ENCODE measurements at places on chromosomes 3 and 15.
A peak's percentile ranks its signal among the peaks of the same experiment; 100 is the strongest.

- no peak for DNase-seq
These were observed 24.2 kb upstream of the PGPEP1L start for GRCh38 chr15:99031688-99032282.

- no peak for DNase-seq
These were observed 723.9 kb upstream of the ZNF385D start for GRCh38 chr3:22474706-22475445.

DNA sequence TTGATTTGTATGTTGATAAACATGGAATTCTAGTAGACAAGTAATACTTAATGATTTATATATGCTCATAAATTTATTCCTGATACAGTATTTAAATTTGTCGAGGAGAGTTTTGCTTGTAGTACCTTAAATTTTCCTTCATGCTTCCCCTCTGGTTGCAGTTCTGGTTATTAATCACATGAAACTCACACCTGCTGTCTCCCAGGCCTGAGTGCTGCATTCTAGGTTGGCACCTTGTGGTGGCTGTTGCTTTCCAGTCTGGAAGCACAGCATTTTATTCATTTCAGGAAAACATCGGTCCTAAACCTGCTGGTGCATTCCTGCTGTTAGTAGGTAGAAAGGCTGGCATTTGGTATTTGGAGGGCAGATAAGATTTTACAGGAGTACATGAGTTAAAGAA is 44.9 kb downstream of the ATP1B3 start:
- no peak for DNase-seq

- no peak for DNase-seq
These were observed 107.0 kb downstream of the RPLP1 start for GRCh38 chr15:69559440-69560190.

DNA sequence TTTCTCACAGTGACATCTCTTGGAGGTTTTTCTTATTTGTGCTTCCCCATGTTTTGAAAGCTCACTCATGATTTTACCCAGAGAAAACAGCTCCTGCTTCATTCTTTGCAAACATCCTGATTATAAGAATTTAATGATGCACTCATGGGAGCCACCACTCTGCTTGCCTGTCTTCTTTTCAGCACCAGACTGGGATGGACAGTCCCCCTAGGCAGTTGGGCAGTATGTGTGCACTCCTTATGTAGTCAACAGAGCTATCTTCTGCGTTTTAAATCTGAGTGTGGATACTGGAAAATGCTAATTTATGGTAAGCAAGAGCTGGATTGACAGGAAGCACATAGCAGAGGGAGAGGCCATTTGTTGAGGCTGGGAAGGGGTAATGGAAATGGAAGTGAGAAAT is 276.1 kb downstream of the AGBL1 start:
- DNase-seq, result no peak

GRCh38 chr3:99907959-99908544 is 90.4 kb downstream of the CMSS1 start:
- DNase-seq, result no peak

- DNase-seq, result no peak
These were observed 83.8 kb downstream of the ASB7 start for GRCh38 chr15:100686021-100686724.

- DNase-seq, result no peak
These were observed 591.1 kb downstream of the ZPLD1 start for GRCh38 chr3:103025880-103026279.

GRCh38 chr3:39404943-39405686 is 1.4 kb upstream of the RPSA start:
- no peak for DNase-seq

GRCh38 chr15:28098766-28099554 is at the start of gene OCA2:
Gene OCA2 (minus strand): TSS chr15:28099315. CDS start chr15:28081874, 17,441 bp downstream.
- DNase-seq, result peak; percentile 77

GRCh38 chr15:88161636-88162035 is 94.9 kb downstream of the NTRK3 start:
- DNase-seq, result no peak

DNA sequence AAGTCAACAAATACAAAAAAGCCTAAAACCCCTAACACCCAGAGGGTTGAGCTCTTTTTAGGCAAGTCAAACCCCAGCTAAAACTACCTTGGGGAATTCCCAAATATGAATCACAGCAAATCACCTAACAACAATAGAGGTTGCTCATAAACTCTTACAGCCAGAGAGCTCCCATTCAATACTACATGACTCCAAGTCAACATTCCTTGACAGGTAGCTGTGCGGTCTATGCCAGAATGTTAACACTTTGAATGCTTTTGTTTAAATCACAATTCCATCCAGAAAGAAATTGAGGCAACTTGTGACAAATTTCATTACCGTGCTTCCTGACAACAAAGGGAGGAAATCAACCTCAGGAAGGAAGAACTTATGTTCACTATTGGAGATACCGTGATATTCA is 7.5 kb upstream of the UACA start:
- DNase-seq, result no peak

- DNase-seq, result no peak
These were observed 335.1 kb upstream of the PROK2 start for GRCh38 chr3:72120039-72120438.

DNA sequence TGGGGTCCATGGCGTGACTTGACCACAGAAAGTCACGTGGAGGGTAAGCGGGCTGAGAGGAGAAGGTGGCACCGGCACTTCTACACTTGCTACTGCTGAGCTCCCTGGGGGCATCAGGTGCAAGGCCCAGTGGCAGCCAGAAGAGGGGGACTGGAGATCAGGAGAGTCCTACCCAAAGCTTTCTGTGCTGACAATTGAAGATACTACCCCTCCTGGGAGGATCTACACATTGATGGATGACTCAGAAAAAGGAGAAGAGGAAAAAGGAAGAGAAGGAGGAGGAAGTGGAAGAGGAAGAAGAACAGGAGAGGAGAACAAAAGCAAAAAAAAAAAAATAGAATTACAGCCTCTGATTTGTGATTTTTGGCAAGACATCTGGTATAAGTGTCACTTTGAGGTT is 41.2 kb downstream of the MYO5C start:
- no peak for DNase-seq

DNA sequence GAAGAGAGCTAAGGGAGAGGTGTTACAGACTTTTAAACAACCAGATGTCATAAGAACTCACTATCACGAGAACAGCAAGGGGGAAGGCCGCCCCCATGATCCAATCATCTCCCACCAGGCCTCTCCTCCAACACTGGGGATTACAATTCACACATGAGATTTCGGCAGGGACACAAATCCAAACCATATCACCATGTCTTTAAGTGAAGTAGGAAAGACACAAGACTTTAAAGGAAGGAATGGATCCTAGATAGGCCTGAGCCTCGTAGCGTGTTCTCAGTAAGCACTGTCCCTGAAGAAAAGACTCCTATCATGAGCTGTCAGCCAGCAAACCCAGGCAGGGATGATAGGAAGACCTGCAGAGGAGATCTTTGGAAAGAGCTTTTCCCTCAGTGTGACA is 15.1 kb upstream of the RPS27L start:
- DNase-seq, result no peak

DNA sequence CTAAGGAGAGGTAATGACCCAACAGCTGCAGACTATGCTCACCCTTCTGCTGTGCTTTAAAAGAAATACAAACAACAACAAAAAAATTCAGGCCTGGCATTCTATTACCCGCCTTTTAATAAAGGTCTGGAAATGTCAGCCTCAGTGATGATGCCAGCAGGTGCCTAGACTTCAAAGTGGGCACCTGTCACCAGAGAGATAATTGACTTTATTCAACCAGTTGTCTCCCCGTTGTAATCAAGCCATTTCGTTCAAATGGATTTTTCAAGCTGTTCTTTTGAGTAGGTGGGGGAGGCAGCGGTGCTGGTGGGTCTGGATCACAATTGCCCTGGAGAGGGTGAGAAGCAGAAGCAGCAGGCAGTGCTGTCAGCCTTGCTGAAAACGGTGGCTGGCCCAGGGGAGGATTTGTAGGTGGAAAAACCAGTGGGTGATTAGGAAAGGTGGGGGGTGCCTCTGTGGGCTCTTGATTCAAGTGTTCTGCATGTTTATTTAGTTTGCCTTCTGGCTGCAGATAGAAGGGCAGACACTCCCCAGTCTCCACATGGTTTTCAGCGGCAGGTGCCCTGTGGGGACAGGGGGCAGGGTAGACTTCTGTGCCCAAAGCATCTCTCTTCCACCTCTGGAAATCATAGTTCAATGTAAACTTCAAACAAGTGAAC is 300.2 kb upstream of the SLCO3A1 start:
- DNase-seq, result no peak

- no peak for DNase-seq
These were observed 781.2 kb upstream of the NR2F2 start for GRCh38 chr15:95549168-95549738.

- no peak for DNase-seq
These were observed 45.2 kb downstream of the SPRED1 start for GRCh38 chr15:38297623-38298388.

GRCh38 chr3:122987736-122988319 is 39.7 kb downstream of the SEMA5B start:
- no peak for DNase-seq

DNA sequence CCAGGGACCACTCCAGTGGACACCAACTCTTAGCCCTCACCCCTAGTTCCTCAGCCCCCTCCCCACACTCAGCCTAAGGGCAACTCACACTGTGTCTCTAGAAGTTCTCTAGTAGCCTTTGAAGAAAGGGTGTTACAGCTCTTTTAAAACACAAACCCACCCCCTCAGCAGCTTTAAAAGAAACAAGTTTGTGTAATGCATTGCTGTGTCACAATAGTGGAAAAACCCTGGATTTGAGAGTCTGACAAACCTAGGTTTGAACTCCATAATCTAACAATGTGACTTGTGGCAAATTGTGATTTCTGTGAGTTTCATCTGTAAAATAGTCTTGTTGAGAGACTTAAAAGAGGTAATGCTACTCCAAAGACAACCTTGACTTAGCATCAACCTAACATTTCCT is 54.0 kb downstream of the PLCH1 start:
- no peak for DNase-seq

GRCh38 chr3:111848283-111848682 is 10.8 kb upstream of the PHLDB2 start:
- DNase-seq, result no peak

DNA sequence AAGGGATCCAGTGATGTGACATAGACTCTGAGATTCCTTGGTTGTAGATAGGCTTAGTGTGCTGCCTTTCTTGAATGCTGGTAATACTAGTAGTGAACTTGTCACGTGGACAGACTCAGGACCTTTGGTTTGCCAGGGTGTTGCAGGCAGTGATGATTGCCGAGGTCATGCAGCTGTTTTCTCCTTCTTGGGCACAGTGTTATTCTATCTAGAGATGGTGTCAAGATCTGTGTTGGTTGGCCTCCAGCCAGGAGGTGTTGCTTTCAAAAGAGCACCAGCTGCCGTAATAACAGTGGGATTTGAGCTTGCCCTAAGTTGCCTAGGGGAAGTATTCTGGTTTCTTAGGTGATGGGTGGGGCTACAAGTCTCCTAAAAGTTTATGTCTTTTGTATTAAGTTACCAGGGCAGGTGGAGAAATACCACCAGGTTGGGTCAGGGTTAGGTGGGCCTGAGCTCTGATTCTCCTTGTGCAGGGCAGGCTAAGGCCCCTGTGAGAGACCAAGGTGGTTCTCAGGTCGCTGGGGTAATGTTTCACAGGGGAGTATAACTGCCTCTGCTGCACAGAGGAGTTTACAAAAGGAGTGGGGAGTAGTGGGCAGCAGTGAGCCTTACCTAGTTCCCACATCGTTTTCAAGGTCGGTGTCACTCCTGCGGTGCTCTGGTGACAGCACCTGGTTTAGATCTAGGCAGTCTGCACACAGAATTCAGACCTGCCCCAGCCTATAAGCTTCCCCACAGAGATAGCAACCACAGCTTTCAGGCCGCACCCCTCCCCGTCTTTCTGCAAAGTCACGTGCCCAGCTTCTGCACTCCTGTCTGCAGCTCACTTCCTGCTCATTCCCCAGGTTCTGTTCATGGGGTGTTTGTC is 350.3 kb downstream of the DOCK3 start:
- no peak for DNase-seq

DNA sequence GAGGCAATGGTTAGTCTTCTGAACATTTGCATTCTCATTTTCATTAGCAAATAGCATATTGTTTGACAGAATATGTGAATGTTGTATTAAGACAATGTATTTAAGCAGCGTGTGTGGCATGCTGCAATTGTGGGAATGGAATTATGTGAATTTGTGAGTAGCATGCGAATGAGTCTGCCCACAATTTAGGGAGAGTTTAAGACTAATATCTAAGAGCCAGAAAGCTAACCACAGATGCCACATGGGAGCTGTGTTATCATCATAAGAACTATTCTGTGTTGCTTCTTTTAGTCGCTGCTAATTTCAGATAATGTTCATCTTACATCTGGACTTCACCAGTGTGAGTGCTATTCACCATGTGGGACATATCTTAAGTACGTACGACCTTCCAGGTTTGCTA is 494.5 kb downstream of the RBMS3 start:
- no peak for DNase-seq

DNA sequence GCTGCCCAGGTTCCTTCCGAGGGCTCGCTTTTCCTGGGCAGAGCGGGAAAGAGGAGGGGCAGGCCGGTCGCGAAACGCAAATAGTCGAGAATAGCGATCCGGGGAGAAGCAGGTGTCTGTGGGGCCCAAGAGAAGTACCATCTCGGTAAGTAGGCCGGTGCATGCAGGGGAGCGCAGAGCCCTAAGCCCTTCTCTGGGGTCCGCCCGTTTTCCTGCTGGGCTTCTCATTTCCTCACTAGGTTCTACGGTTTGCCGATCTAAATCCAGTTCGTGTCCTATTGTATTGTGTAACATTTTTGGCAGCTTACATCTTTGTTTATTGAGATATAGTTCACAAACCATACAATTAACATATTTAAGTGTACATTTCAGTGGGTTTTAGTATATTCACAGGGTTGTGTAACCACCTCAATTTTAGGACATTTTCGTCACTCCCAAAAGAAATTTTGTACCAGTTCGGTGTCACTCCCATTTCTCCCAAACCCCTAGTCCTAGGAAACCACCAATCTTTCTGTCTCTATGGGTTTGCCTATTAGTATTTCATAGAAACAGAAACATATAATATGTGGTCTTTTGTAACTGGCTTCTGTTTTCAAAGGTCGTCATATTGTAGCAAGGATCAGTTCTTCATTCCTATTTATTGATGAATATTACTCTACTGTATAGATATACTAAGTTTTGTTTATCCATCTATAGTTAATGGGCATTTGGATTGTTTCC is 6.8 kb upstream of the TRIM69 start:
- DNase-seq, result no peak

DNA sequence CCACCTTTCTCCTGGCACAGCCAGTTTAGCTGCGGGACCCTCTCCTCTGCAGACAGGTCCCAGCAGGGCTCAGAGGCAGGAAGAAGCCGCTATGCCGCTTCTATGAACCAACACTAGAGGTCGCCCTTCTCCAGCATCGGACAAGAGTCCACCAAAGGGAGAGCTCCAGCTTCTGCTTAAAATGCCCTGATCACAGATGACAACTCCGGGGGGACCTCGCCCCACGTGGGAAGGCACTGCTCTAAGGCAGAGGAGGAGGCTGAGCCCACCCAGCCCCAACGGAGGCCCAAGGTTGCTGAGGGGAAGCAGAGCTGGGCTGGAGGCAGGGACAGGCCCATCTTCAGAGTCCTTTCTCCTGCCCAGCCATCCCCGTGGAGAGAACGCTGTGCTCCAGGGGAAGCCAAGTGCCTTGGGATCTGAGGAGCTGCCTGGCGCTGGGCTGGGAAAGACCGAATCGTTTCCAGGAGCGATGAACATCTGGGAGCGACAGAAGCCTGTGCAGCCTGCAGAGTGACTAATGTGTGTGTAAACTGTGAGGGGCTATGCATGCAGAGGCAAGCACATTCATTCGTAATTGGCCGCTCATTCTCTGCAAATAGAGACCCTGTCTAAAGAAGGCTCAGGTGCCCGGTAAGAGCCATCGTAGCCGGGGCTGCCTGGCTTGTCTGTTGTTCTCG is 43.5 kb upstream of the BDH1 start:
- DNase-seq, result peak; percentile 68

Data from HuH-7.5 (cell line).